ENCODE measurements at places on chromosomes 16 and 17. TPM values are rescaled to one million over a fixed set of nuclear protein-coding genes. Genes with fewer than 3 reads are reported as not detected.
A peak's percentile ranks its signal among the peaks of the same experiment; 100 is the strongest.

The GPR142 gene
- not detected for total RNA-seq

DNA sequence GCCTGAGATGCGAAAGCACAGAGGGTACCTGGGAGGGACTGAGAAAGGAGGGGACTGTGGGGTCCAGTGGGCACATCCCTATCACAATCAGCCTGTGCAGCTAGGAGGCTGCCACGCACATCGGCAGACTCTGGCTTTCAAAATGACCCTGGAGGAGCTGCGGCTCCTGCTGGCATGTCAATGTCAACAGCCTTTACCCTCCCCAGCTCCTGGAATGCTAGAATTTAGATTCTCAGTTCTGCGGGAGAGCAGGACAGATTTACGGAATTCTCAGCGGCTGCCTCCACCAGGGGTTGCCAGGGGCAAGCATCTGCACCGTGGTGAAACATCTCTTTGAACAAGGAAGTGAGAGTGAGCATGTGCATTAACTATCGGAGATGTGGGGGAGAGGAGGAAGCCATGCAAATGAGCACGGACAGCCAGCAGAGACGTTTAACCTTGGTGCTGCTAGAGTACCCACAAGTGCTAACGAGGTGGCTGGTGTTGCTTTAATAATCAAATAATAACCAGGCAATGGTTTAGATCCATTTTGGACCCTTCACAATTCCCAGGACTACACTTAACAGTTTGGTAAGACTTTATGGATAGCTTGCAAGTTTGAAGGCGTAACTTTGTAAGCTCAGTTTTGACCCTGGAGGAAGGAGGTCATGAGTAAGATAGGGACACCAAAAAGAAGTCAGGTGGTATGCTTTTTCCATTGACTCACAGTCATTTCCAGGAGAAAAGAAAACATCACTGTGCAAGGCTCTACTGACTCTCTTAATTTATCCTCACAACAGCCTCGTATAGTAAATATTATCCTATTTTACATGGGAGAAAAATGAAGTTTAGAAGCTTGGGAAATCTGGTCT is 54.1 kb downstream of the XYLT1 start:
- peak; percentile 40 for DNase-seq

- DNase-seq = no peak
Measured at GRCh38 chr17:50579399-50579798, 18.9 kb downstream of the CACNA1G start.

The KRTAP4-4 gene
- not detected for total RNA-seq

DNA sequence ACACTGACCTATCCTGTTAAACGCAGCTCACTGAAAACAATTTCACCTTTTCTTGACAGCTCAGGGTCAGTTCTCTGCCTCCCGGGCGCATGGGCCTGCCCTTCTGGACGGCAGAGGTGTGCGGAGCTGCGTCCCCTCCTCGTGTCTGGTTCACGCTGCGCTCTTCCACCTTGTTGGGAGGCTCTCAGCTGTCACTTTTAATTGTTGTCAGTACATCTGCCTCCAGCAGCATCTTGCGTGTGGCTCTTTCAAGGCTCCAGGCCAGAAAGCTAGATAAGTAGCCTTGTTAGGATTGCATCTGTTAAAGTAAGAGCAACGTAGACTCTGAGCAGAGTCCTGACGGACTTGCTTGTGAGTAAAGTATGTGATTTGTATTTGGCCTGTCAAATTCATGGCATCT is 59.4 kb downstream of the MGAT5B start:
- peak; percentile 20 for DNase-seq

GRCh38 chr17:82752371-82753200 is 721 bp downstream of the TBCD start:
- DNase-seq = peak; percentile 27

- DNase-seq = no peak
Measured at GRCh38 chr16:78147911-78148401, 48.5 kb downstream of the WWOX start.

The ANKS4B gene
- total RNA-seq = not detected

DNA sequence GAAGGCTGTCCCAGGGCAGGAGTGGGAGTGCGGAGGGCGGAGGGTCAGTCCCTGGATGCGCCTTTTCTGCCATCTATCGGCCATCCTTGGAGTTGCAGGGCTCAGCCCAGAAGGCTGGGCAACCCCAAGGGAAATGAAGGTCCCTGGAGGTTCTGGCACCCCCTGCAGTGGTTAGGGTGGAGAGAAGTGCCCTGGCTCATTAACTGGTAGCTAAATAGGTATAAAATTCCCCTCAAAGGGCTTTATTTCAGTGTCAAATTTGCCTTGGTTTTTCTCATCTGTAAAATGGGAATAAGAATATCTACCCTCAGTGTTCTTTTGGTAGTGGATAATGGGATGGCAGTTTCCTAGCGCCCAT is 22.4 kb downstream of the C17orf75 start:
- DNase-seq = peak; percentile 68

DNA sequence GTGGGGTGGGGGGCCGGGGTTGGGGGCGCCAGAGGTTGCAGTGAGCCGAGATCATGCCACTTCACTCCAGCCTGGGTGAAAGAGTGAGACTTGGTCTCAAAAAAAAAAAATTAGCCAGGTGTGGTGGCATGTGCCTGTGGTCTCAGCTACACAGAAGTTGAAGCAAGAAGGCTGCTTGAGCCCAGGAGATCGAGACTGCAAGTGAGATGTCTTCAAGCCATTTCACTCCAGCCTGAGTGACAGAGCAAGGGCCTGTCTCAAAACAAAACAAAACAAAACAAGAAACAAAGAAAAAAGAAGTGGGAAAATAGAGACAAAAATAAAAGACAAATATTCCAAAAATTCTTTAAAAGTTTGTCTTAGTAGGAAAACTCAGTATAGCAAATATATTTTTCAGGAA is 135.1 kb upstream of the CORO6 start:
- DNase-seq = no peak

GRCh38 chr16:16938980-16939379 is 531.8 kb downstream of the XYLT1 start:
- no peak for DNase-seq

GRCh38 chr16:85917959-85918358 is 19.0 kb downstream of the IRF8 start:
- DNase-seq = no peak

- no peak for DNase-seq
Measured at GRCh38 chr16:68227183-68227793, 8.6 kb downstream of the ESRP2 start.

GRCh38 chr16:4938683-4939030 is 1.7 kb upstream of the PPL start:
- peak; percentile 42 for DNase-seq

DNA sequence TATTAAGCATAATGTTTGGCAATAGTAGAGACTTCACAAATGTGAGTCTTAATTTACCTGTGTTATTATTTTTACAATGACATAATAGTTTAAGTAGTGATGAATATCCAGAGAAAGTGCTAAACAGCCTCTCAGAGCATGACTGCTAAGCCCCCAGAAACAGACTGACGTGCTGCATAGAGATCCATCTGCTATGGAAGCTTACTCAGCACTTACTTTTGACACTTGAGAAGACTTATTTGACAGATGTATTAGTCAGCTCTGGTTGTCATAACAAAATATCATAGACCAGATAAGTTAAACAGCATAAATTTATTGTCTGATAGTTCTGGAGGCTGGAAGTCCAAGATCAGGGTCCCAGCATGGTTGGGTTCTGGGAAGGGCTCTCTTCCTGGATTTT is 334.9 kb upstream of the MON1B start:
- no peak for DNase-seq

DNA sequence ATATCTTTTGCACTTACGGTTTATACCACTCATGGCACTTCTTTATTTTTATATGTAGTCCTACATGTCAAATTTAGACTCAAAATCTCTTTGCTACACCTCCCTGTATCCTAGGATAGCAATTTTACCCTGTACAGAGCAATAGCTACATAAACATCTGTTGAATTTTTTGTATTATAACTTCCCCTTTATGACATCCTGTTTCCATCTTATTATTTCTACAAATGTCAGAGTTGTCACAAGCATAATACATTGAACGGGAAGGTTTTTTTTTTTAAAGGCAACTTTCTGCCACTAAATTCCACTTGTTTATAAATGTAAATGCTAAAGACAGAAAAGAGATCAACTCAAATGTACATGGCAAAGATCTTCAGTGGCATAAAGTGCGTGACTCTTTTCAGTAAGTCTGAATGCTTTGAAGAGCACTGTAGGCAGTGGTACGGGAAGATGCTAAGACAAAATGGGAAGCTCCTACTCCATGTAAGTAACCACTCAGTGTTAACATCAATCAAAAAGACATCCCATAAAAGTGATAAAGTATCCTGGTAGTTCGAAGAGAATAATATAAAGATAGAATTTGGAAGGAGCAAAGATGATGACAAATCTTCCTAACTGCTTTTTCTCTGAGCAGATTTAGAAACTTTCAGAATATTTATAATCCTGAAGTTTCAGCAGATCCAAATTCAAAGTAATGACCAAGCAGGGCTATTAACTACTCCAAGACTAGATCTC is 26.8 kb downstream of the GNA13 start:
- no peak for DNase-seq

DNA sequence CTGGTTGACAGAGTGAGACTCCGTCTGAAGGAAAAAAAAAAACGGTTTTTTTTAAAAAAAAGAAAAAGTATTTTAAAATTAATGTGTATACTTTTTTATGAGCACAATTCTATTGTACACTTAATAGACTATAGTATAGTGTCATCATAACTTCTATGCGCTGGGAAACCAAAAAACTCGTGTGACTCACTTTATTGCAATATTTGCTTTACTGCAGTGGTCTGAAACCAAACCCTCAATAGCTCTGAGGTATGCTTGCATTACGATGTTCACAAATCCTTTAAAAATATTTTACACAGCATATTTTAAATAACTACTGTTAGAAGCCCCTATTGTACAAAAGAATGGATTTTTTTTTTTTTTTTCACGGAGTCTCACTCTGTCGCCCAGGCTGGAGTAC is 12.4 kb upstream of the MAP2K6 start:
- no peak for DNase-seq

DNA sequence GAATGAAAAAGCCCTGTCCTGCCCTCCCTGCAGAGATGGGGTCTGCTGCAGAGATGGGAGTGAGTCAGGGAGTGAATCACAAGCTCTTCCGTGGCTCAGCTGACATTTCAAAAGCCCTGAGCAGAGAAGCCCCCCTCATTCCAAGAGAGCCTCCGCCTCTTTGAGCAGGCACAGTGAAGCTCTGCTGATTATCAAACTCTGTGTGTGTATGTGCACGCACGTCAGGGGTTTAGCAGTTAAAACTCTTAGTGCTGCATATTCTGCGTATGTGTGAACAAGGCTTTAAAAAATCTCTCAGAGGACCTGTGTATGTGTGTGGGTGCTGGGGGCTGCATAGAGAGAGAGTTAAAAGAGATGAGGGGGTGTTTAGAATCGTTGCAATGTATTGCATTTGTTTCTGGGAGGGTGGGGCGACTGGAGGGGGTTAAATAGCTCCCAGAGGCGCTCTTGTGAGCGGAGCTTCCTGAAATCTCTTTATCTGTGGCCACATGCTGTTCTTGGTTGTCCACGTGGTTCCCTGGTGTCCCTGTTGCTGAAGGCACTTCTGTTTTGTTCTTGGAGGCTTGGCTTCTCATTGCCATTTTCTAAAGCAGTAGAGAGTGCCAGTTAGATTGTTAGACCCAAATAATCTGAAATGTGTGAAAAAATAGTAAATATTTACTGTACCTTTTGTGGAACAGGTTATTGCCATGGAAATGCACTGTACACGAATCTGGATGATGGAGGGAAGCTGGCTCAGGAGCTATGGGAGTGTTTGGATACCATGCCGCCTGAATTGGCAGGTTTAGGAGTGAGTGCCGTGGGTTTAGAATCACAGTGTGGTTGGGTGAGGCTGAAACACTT is 116.6 kb downstream of the PRKCB start:
- peak; percentile 39 for DNase-seq

The SOX8 gene
- 9.2 TPM for total RNA-seq

DNA sequence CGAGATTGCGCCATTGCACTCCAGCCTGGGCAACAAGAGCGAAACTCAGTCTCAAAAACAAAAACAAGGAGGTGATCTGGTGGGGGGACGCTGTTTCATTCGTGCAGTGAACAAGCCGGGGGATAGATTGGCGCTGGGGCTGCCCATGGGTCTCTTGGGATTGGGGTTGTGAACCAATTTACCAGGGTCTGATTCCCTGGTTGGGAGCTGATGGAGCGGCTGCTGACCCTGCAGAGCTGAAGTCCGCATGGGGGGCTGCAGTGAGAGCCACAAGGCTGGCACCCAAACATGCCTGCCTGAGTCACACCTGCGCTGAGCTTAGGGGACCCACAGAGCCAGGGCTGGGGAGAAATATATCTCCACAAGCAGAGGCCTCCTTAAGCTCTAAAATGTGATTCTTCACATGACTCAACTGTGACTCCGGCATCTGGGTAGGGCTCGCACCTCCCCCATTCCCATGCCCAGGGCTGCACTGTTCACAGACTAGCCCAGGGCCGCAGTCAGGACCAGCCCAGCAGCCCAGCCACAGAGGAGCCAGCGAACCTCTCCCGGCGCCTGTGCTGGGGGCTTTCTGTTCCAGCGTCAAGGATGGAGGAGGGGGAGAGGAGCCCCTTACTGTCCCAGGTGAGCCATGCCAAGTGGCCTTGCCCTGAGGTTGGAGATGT is 5.0 kb downstream of the TSPAN10 start:
- DNase-seq = peak; percentile 36

The TMEM100 gene
- 0.85 TPM for total RNA-seq

Data from cardiac muscle cell (in vitro differentiated cells and primary cell).